HepG2 (cell line): ENCODE measurements at places on chromosomes 5 and 9.

GRCh38 chr5:79093762-79094161, 17.8 kb upstream of the BHMT start:
- H3K27me3 ChIP-seq = no peaks in the 10 kb centered on the region
- H3K27ac ChIP-seq = peak overlapping the region; percentile 44
- H3K4me3 ChIP-seq = no peak overlapping the region
- peaks cover 23% of the 10 kb centered on the region for H3K4me1 ChIP-seq
- DNase-seq = peak; percentile 52

DNA sequence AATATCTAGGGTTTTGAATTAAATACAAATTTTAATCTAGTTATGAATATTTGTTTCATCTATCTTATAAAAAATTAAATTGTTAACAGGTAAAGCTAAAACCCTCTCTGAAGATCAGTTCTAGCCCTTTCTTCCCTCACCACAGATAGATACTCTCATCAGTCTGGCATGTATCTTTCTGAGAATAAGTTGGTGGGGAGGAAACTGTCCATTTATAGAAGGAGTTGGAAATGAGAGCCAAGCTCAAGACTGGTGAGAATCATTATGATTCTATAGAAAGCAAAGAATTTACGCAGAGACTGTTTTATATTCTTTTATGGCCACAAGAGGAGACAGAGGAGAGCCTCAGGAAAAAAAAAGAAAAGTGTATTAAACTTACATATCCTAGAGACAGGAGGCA, 59.0 kb downstream of the STARD4 start:
- H3K27me3 ChIP-seq = no peaks in the 10 kb centered on the region
- H3K36me3 ChIP-seq = no peaks in the 10 kb centered on the region
- no peak for DNase-seq
- H3K27ac ChIP-seq = no peak overlapping the region

GRCh38 chr5:34717426-34718327, 61.5 kb downstream of the RAI14 start:
- H3K4me3 ChIP-seq = no peak overlapping the region
- no peak overlapping the region for H3K27ac ChIP-seq

DNA sequence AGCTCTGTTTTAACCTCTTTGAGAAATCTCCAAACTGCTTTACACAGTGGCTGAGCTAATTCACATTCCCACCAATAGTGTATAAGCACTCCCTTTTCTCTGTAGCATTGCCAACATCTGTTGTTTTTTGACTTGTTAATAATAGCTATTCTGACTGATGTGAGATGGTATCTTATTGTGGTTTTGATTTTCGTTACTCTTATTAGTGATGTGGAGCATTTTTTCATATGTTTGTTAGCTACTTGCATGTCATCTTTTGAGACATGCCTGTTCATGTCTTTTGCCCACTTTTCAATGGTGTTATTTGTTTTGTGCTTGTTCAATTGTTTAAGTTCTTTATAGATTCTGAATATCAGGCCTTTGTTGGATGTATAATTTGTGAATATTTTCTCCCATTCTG, 225.2 kb upstream of the TRPC7 start:
- H3K4me1 ChIP-seq = no peaks in the 10 kb centered on the region
- DNase-seq = no peak
- no peak overlapping the region for H3K27ac ChIP-seq
- H3K27me3 ChIP-seq = no peaks in the 10 kb centered on the region

DNA sequence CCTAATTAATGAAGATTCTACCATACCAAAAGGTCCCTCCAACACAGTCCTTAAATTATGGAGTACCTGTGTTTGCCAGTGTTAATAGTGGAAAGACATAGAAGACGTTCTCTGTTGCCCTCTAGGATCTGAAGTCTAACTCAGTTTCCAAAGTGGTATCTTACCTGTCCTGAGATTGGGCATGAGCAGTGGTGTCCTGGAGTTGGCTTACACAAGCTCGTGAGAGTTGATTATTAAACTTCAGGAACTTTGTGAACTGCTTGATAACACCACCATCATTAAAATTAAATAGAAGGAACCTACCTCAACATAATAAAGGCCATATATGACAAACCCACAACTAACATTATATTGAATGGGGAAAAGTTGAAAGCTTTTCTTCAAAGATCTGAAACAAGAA, 60.9 kb upstream of the SMARCA2 start:
- no peaks in the 10 kb centered on the region for H3K27me3 ChIP-seq
- no peak for DNase-seq
- H3K36me3 ChIP-seq = no peaks in the 10 kb centered on the region
- no peaks in the 10 kb centered on the region for H3K4me1 ChIP-seq
- H3K27ac ChIP-seq = no peak overlapping the region

- no peak overlapping the region for H3K27ac ChIP-seq
- H3K27me3 ChIP-seq = no peaks in the 10 kb centered on the region
- H3K36me3 ChIP-seq = no peaks in the 10 kb centered on the region
- H3K4me1 ChIP-seq = no peaks in the 10 kb centered on the region; the same call in 1 of the 2 replicates
Observed at GRCh38 chr5:65861830-65862241, 64.5 kb upstream of the ERBIN start.

DNA sequence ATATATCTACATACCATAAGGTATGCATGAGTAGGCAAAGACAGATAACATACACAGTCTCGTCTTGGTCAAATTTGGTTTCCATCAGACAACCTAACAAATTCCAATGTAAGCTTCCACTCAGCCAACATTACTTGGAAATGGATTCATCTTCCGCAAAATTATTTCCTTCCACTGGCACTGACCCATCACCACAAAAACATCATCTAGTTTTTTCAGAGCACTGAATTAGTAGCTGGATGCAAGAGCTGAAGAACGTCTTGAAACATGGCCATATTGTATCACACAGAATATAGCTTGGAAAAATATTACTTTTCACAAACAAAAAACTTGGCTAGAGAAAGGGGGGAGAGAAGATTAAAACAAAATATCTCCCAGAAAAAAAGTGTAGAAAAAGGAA, 73.5 kb downstream of the EFNA5 start:
- no peaks in the 10 kb centered on the region for H3K36me3 ChIP-seq
- no peak overlapping the region for H3K27ac ChIP-seq
- no peak for DNase-seq
- H3K4me1 ChIP-seq = peaks cover 12% of the 10 kb centered on the region

DNA sequence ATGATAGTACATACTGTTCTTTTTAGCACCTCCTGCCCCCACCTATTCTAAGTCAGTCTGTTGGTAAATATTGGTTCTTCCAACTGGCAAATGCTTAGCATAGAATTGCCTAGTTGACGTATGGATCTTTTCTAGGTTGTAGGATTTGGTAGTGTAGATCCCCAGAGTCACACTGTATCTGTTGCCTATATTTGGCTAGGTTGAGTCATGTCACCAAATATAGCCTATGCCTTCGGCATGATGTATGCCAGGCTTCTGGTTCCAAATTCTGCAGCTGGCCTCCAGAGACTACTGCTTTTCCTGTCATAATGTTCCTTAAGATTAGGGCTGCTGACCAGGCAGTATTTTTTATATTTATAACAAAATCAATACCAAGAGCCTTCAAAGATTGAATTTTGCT, 38.2 kb downstream of the CPEB4 start:
- no peak overlapping the region for H3K4me3 ChIP-seq
- peaks cover 9% of the 10 kb centered on the region; the same call in 1 of the 3 replicates for H3K36me3 ChIP-seq
- no peak for DNase-seq
- H3K4me1 ChIP-seq = peaks cover 72% of the 10 kb centered on the region

DNA sequence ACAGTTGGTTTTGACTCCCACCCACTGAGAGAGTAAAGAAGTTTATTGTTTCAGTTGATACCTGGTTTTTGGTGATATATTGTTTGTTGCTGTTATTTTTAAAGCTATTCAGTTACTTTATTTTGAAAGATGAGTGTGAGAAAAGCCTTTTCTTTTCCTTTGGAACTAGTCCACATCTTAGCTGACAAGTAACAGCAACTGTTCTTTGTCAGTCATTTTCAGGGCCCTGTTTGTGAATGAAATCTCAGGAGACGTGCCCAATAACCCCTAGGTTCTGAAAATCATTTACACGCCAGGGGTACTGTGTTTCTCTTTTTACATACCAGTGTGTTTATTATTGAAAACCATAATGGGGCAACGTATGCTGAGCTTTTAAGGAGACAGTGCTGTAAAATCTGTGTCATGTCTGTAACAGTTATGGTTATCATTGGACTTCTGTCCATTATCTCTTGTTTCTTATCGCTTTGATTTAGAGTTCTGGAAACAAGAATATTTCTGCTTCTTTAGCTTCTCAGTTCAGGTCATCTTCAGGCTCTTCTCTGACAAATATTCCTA, 75.0 kb downstream of the LIX1 start:
- no peak overlapping the region for H3K4me3 ChIP-seq
- H3K27me3 ChIP-seq = no peaks in the 10 kb centered on the region
- no peak for DNase-seq
- no peaks in the 10 kb centered on the region for H3K4me1 ChIP-seq
- H3K27ac ChIP-seq = no peak overlapping the region

GRCh38 chr9:108668938-108669335, 186.8 kb downstream of the ACTL7B start:
- H3K4me3 ChIP-seq = no peak overlapping the region
- no peaks in the 10 kb centered on the region for H3K4me1 ChIP-seq
- no peak overlapping the region for H3K27ac ChIP-seq
- peaks cover 9% of the 10 kb centered on the region; the same call in 2 of the 3 replicates for H3K27me3 ChIP-seq

DNA sequence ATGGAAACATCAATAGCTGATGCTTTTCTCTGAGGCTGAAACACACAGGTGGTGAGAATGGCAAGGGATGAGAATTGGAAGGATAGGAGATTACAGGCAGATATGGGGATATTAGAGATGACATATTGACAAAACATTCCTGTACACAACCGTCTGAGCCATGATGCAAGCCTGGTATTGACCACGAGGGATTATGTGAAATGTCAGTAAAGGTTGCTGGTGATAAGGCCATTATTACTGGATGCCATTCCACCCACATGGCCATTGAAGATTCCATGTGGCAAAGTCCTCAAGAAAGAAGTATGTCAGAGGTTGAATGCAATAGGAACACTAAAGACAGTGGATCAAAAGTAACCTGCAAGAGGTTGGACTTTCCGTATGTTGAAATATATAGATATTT, 15.7 kb downstream of the GRAMD2B start:
- H3K27me3 ChIP-seq = no peaks in the 10 kb centered on the region
- DNase-seq = no peak
- H3K27ac ChIP-seq = no peak overlapping the region
- H3K4me3 ChIP-seq = no peak overlapping the region
- peaks cover 11% of the 10 kb centered on the region; the same call in 1 of the 2 replicates for H3K4me1 ChIP-seq
- H3K36me3 ChIP-seq = no peaks in the 10 kb centered on the region; the same call in 2 of the 3 replicates

- H3K27me3 ChIP-seq = no peaks in the 10 kb centered on the region
- H3K36me3 ChIP-seq = peaks cover 14% of the 10 kb centered on the region; the same call in 2 of the 3 replicates
- no peak for DNase-seq
- no peak overlapping the region for H3K4me3 ChIP-seq
Observed at GRCh38 chr9:112664531-112664930, 53.4 kb downstream of the INIP start.

- no peaks in the 10 kb centered on the region for H3K4me1 ChIP-seq
- H3K27me3 ChIP-seq = no peaks in the 10 kb centered on the region
- H3K36me3 ChIP-seq = no peaks in the 10 kb centered on the region
Observed at GRCh38 chr5:165834891-165835290, 2329.5 kb downstream of the MAT2B start.

DNA sequence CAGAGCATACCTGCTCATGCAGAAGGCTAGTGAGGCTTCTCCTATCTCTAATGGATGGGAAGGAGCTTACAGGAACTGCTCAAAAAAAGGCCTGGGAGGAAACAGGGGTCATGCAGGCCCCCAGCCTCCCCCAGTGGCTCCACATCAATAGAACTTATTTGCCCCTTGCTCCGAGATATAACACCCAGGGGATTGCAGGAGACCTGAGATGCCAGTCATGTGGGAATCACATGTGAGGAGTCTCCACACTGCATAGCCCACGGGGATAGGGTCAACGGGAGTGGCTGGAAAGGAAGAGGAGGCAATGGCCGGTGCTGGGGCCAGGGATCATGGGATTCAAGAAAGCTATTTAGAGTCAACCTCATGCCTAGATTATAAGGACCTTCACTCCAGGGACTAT, 76.2 kb downstream of the NRG2 start:
- H3K4me1 ChIP-seq = no peaks in the 10 kb centered on the region
- H3K4me3 ChIP-seq = no peak overlapping the region
- peaks cover 2% of the 10 kb centered on the region; the same call in 1 of the 2 replicates for H3K27me3 ChIP-seq

- H3K27ac ChIP-seq = no peak overlapping the region
- peak overlapping the region; percentile 57 for H3K4me3 ChIP-seq
- no peak for DNase-seq
- no peaks in the 10 kb centered on the region for H3K36me3 ChIP-seq
- no peaks in the 10 kb centered on the region for H3K27me3 ChIP-seq
- H3K4me1 ChIP-seq = peaks cover 61% of the 10 kb centered on the region
Observed at GRCh38 chr9:35674025-35674361, 265 bp downstream of the CA9 start.
